ENCODE measurements at places on chromosomes 16 and 17.

- DNase-seq = no peak
Measured at GRCh38 chr16:65657071-65657494, 535.2 kb upstream of the CDH11 start.

- DNase-seq = no peak
Measured at GRCh38 chr17:72615627-72615991, 476.9 kb downstream of the SLC39A11 start.

- DNase-seq = no peak
Measured at GRCh38 chr17:8865385-8865784, 2.1 kb downstream of the PIK3R6 start.

- no peak for DNase-seq
Measured at GRCh38 chr16:50709061-50709684, 15.8 kb downstream of the NOD2 start.

DNA sequence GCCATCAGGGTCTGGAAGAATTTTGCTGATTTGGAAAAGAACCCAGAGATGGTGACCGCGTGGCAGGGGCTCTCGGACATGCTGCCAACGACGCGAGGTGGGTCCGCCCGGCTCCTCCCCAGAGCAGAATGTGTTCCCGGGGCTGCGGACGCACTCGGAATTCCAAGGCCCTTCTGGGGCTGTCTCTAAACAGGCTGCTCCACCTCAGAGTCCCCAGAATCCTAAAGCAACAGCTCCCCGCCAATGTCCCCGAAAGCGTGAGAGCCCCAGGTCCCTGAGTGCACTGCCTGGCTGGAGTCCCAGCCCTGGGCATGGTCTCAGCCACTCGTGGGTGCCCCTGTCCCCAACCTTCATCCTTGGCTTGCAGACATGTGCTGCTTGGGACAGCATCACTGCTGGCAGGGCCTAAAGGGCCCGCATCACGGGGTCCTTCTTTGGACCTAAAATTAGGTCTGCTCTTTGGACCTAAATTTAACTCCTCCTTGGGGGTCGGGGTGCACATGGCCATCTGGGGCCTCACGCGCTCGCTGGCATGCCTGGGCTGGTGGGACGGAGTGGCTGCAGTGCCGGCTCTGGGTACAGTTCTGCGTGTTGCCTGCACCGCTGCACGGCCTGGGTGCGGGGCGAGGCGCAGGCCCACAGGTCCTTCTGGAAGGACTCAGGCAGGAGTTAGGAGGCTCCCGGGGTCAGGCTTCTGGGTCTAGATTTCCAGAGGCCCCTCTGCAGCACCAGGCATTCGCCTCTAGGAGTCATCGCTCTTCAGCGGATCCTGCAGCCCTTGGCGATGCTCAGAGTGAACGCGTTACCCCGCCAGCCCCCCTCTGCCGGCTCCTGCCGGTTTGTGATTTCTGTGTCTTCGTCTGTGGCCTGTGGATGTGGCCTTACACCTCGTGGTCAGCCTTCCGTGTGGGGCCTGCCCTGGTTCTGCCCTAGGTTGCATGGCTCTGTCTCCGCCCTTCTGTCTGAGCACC lies 41.9 kb upstream of the CHMP6 start:
- DNase-seq = no peak

DNA sequence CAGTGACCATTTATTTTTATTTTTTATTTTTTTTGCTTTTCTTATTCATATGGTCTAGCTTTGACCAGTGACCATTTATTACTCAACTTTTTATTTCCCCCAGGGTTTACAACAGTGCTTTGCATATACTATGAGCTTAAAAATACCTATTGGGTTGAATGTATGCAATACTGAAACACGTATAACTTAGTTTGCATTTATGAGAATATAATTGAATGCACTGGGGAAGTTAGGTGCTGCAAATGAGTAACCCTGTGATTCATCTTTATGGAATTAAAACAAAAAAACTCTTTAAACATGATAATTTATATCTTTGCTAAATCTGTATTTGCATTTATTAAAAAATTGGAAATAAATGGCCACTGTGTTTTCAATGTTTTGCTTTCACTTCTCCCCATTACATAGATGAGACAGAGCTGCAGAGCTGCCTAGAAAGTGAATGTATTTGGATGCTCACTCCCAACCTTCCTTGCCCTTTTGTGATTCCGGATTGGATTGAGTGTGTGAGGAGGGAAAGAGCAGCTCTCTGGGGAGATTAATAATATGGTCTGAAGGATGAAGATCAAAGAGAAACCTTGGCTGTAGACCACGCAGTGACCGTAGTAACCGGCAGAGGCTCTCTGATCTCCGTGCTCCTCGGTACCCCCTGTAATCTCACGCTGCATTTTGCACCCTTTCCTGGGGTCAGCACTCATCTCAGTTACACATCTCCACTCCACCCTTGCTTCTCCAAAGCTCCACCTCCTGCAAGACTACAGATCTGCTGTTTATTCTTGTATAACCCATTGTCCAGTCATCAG lies 14.3 kb downstream of the TMEM100 start:
- no peak for DNase-seq

DNA sequence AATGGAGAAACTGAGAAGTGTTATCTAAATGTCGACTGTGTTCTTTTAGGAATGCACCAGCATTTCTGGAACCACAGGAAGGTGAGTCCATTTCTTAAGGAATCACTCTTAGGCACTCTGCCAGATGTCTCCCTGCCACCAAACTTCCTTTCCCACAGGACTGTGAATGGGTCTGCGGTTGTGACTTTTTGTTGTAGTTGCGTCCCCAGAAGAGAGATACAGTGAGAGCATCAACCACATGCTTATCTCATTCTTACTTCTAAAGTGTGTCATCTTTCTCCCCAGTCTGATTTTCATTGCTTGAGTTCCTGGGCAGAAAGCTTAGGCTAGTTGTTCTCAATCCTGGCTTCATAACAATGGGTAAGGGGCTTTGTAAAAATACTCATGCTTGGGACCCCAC lies 13.4 kb downstream of the ITPRIPL2 start:
- no peak for DNase-seq
